ENCODE measurements at places on chromosomes 1 and 21. TPM values are rescaled to one million over a fixed set of nuclear protein-coding genes. Genes with fewer than 3 reads are reported as not detected.

DNA sequence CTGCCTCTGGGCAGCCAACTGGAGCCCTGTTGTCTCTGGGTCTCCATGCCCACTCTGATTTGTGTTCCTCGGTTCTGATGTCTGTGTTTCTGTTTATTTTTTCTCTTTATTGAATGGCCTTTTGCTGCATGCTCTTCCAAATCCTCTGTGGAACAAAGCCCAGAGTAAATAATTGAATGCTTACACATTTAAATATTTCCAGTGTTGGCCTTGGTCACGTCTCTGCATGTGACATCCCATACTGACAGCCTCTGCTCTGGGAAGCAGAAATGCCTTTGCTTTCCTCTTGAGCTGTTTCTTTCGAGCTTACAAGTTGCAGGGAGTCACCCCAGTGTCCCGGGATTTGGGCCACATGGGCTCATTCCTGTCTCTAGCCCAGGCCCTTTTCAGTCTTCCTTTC, 267.9 kb downstream of the PTPRU start:
- no peak for DNase-seq

GRCh38 chr1:65281846-65282245, 27.5 kb upstream of the DNAJC6 start:
- DNase-seq, result no peak

GRCh38 chr1:159838715-159839114, 12.0 kb downstream of the SLAMF8 start:
- no peak for DNase-seq

DNA sequence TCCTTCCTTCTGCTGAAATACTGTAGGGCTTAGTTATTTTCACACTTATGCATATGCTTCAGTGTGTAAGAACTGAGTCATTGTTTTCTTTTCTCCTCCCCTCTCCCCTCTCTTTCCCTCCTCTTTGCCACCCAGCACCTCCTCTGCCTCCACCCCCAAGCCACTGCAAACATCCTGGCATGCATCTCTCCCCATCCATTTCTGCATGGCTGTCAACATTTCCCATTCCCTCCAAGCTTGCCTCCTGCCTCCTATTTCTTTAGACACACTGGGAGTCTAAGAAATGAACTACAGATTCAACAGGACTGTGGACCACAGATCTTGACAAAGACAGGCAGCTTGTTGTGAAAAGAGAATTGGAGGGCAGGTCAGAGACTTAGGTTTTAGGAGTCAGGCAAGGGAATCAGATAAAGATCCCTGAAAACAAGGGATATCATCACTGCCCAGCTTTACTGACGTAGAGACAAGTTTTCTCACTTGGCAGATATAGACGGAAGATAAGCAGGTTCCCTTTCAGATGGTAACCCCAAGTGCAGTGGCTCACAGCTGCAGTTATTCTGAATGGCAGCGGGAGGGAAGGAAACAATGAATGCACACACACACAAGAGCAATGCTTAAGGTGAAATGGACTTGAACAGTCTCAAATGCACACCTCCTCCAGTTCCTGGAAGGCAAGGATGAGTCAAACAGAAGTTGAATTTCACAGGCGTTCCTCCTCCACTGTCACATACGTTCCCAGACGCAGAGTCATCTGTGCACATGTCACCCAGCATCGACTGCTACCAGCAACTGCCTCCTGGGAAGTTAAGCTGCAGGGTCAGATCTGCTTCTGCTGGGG, 56.1 kb downstream of the HIVEP3 start:
- no peak for DNase-seq

DNA sequence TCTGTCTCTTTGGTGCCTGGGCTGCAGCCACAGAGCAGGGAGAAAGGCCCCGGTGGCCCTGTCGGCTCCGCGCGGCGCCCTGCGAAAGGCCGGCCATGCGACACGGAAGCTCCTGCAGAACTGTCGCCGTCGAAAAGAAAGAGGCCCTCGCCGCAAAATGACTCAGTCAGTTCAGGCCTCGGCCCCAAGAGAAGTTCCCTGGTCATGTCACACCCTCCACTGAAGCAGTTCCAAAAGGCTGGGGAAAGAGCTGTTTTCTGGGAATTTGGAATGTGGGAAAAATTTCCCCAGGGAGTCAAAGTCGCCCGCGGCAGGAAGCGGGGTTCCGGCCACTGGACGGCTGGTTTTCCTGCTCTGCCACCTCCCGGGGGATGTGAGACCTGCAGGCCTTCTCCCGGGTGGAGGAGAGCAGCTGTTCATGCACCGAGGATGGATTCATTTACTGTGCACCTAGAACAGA, 115.8 kb upstream of the ZNF678 start:
- no peak for DNase-seq

GRCh38 chr1:172823534-172823933, 164.6 kb downstream of the FASLG start:
- no peak for DNase-seq

- no peak for DNase-seq
These were observed 2.4 kb upstream of the COL6A1 start for GRCh38 chr21:45979141-45979631.

DNA sequence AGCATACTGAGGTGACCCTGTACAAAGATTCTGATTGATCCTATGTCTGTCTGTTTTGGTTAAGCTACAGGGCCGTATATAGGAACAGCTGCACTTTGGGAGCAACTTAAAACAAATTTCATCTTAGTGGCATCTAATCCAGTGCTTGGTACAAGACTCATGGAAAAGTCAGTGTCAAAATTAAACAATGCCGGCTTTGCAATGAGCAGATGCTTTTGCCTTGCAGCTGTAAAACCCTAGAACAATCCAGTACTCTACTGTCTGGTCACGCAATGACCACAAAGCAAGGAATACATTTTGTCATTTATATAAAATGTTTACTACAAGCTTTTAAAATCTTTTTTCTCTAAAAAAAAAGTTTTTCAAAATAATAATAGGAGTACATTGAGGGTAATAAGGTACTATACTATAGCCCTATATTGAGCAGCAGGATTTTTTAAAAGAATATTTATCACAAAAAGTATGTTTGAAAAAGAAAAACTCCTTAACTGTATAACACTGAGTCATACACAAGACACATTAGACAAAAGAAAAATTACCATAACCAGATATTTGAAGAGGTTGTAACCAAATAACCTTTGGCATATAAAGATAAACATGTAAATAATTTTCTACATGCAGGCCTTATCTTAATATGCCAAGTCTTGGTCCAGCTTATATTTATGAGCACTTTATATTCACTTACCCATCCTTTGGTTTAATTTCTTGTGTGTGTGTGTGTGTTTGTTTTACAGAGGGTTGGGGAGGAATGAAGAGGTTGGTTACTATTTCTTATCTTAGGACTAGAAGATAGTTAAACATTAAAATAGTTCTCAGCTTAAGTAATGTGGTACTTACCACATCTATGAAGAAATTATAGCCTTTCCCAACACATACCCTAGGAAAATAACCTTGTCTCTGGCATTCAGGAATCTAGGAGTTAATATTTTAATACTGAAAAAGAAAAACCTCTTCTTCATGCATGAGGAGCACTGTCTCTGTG, 262.3 kb downstream of the FAF1 start:
- no peak for DNase-seq

GRCh38 chr1:235567812-235568503, 63.7 kb upstream of the B3GALNT2 start:
- no peak for DNase-seq

GRCh38 chr21:38910390-38911067, 104.8 kb downstream of the ETS2 start:
- no peak for DNase-seq

GRCh38 chr1:197677313-197677712, 98.0 kb downstream of the DENND1B start:
- no peak for DNase-seq

GRCh38 chr21:14452031-14452726, 69.2 kb upstream of the HSPA13 start:
- no peak for DNase-seq

DNA sequence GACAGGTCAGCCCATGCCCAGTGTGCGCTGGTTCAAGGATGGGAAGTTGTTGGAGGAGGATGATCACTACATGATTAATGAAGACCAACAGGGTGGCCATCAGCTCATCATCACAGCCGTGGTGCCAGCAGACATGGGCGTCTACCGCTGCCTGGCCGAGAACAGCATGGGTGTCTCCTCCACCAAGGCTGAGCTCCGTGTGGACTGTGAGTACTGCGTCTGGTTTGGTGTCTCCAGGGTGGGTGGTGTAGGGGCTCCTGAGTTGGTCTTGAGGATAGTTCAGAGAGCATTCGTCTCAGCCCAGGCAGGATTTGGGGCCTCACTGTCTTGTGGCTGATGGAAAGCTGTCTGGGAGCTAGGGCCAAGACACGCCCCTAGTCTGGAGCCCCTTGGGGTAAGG, 83.2 kb downstream of the TRIM11 start:
- DNase-seq, result no peak

DNA sequence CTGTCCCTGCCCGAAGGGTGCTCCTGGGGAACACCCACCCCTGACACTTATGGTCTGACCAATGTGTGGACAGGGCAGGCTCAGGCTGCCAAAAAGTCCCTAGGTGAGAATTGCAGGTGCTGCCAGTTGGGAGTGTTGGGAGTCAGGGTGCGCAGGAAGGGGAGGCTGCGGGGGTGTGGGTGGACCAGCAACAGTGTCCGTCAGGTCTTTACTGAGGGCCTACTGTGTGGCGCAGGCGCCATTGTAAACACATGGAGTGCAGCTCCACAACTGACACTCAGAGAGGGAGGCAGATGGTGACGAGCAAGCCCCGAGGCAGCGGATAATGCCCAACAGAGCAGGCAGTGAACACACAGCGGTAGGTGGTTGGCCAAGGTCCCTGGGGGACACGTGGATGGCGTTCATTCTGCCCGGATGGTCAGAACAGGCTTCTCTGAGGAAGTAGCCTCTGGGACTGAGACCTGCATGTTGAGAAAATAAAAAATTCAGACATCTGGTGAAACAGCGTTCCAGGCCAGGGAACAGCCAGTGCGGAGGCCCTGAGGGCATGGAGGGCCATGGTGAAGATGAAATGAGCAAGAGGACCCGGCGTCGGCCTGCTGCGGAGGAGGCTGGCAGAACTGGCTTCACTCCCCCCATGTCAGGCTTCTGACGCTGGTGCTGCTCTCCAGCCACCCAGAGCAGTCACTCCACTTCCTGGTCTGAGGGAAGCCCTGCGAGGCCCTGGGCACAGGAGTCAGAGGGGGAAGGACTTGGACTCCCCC, 136.2 kb upstream of the ZBTB40 start:
- no peak for DNase-seq

GRCh38 chr1:21344750-21345443, 54.6 kb upstream of the ECE1 start:
- no peak for DNase-seq

- DNase-seq, result no peak
These were observed 39.7 kb upstream of the JUN start for GRCh38 chr1:58823481-58824010.

Gene TTLL7
- polyA plus RNA-seq, result 5.4 TPM

Gene LMO4
- 120 TPM for polyA plus RNA-seq

Gene MSH4
- 0.25 TPM for polyA plus RNA-seq

Gene UBE2U
- not detected for polyA plus RNA-seq

Gene ASPM
- 24.3 TPM for polyA plus RNA-seq

Gene SYT14
- polyA plus RNA-seq, result 0.33 TPM

Gene RASSF5
- 5.4 TPM for polyA plus RNA-seq
